ENCODE measurements at places on chromosomes 5 and 9. TPM values are rescaled to one million over a fixed set of nuclear protein-coding genes. Genes with fewer than 3 reads are reported as not detected.

NELFB gene
- total RNA-seq: 51.7 TPM

CDK7 gene
- total RNA-seq: 47.2 TPM

F12 gene
- 7.5 TPM for total RNA-seq

EFNA5 gene
- total RNA-seq: 5.3 TPM

ADAMTS2 gene
- total RNA-seq: 0.23 TPM

IFNA21 gene
- total RNA-seq: not detected

SLC27A6 gene
- total RNA-seq: 1.5 TPM

WNT8A gene
- total RNA-seq: not detected

GHR gene
- total RNA-seq: 2.0 TPM

FOXI1 gene
- not detected for total RNA-seq

CDKN2AIPNL gene
- total RNA-seq: 57.6 TPM

RASEF gene
- 0.55 TPM for total RNA-seq

SUB1 gene
- total RNA-seq: 317 TPM

WDR38 gene
- not detected for total RNA-seq

DBH gene
- total RNA-seq: not detected
